ENCODE measurements at places on chromosomes 3 and 15.

DNA sequence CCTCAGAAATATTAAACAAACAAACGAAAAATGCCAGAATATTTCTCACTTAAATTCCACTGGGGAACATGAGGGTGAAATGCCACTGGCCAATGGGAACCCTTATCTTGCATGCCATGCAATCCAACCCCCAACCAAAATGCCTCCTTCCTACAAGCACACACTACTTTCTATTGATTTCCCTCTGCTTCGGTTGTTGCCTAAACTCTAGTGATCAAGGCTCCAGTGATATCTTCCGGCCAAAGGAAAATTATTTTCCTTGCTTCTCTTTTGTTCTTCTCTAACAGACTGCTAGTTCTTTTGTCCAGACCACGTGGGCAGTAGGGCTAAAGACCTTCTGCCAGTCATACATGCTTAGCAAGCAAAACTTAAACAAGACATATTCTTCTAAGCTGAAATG is 115.7 kb downstream of the TMCC1 start:
- DNase-seq = no peak

DNA sequence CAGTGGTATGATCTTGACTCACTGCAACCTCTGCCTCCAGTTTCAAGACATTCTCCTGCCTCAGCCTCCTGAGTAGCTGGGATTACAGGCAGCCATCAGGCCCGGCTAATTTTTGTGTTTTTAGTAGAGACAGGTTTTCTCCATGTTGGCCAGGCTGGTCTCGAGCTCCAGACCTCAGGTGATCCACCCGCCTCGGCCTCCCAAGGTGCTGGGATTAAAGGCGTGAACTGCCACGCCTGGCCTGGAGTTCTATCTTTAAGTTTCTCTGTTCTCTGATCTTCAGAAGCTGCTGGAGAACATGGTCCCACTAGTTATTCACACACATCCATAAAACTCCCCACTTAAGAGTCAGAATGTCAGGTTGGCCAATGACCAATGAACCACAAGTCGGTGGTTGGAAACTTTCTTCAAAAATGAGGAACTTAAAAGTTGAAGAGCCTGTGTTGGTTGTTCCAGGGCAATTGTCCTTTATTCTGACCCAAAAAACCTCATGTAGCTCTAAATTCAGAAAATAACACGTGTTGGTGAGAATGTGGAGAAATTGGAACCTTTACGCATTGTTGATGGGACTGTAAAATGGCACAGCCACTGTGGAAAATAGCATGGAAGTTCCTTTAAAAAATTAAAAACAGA is 55.9 kb upstream of the PIK3CB start:
- DNase-seq = no peak

- no peak for DNase-seq
Observed at GRCh38 chr3:124579641-124580040, 150.6 kb upstream of the UMPS start.

DNA sequence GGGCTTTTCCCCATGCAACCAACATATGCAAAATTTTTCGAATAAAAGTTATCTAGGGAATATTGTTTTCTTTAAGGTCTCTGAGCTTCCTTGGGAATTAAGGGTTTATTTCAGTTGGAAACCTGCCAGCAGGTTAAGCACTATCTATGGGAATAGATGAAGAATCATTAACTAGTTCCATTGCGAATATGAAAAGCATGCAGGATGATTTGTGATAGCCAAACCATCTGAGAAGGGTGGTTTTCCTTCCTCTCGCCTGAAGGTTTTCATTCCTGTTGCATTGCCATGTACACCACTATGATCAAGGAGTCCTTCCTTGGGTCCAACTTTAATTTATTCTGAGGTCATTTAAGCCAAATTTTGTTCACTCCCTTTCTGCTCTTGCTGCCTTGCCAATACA is 184.9 kb downstream of the NR2F2 start:
- DNase-seq = no peak

DNA sequence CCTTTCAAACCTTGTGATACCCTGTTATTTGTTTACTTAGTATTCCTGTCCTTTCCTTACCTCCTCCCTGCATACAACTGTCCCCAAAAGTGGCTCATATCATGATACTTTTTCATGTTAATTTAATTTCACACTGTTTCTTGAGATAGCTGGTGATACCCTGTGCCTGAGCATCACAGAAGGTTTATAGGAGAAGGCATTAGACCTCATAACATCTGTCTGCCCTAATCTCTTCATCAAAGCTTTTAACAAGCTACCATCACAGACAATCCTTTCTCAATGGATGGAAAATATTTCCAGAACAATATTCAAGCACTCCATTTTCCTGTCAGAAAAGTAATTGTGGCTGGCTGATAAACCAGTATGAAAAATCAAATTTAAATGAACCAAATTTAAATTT is 81.6 kb downstream of the SSR3 start:
- DNase-seq = no peak

GRCh38 chr3:117131259-117131658 is 421.7 kb downstream of the TUSC7 start:
- no peak for DNase-seq

DNA sequence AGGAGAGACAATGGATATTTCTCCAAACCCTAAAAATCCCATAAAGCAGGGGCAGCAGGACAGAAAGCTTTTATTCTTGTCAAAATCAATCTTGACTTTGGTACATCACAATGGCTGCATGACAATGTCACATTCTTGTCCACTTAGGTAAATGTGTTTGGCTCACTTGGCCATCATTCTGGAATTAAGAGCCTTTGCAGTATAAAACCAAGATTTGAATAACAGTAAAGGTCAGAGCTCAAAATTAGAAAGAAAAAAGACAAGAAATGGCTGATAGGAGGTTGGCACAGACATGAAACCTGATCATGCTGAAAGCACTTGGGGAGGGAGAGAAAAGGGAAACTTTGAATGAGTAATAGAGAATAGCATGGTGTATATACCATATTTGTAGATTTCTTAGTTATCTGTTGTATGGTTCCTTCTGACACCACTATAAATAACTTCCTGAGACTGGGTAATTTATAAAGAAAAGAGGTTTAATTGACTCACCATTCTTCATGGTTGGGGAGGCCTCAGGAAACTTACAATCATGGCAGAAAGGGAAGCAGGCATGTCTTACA is 158.5 kb upstream of the SGO1 start:
- DNase-seq = no peak

DNA sequence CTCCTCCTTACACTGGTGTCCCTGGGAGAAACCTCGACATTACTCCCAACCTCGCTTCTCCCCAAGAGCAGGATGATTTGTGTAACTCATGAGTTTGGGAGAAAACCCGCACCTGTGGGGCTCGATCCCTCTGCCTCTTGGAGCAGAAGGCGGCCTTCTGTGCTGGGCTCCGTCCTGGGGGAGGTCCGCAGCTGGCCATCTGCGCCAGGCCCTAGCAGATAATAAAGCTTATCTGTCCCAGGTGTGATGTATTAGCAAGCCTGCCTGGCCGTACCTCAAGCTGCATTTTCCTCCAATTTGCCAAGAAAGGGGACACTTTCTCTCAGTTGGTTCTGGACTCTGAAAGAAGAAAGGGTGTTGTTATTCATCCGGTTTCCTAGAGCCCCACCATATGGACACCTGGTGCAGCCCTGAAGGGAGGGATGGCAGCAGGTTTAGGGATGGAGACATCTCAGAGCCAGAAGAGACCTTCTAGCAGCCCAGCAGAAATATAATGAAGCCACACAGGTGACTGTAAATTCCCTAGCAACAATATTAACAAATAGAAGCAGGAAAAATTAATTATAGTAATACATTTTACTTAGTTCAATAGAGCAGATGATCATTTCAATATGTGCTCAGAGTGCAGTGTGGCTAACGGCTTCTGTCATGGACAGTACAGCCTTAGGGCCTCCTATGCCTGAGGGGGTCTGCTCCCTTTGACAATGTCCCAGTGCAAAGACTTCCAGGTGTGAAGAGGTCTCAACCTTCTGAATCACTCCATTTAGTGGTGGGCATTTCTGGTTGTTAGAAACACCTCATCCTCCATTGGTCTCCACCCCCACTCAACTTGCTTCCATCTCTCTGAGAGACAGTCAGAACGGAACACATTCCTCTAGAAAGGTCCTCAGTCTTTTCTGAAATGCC is 94.8 kb downstream of the CPN2 start:
- DNase-seq = peak; percentile 32

DNA sequence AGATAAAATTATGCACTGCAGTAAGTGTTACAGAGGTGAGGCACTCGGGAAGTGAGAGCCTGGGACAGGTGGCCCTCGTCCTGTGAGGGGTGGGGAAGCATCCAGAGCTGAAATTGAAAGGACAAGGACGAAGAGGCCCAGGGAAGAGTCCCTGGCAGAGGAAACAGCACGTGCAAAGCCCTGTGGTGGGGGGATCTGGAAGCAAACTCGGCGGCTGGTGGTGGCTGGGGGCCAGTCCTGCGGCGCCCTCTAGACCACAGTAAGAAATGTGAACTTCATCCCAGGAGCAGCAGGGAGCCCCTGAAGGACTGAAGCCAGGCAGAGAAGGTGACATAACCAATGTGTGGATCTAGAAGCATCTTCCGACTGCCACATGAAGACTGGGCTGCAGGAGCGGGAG is 42.8 kb downstream of the GRIP2 start:
- no peak for DNase-seq

GRCh38 chr3:149626671-149627070 is 31.2 kb downstream of the WWTR1 start:
- DNase-seq = no peak

- DNase-seq = no peak
Observed at GRCh38 chr3:64053117-64053516, 29.8 kb upstream of the PSMD6 start.

DNA sequence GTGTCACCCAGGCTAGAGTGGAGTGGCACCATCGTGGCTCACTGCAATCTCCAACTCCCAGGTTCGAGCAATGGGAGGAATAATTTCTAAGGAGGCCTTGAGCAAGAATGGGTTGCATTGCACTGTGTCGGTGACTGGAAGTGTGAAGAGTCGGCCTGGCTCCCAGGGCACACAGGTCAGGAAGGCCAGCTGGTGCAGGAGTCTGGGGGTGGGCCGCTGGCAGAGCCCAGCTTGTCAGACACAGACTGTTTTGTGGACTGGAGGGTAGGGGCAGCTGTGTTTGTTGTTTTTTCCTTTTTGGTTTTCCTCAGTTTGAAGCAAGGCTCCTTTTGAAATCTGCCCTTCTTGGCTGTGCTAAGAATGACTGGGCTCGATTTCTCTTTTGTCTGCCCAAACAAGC is 66.2 kb downstream of the ITGA11 start:
- DNase-seq = no peak

DNA sequence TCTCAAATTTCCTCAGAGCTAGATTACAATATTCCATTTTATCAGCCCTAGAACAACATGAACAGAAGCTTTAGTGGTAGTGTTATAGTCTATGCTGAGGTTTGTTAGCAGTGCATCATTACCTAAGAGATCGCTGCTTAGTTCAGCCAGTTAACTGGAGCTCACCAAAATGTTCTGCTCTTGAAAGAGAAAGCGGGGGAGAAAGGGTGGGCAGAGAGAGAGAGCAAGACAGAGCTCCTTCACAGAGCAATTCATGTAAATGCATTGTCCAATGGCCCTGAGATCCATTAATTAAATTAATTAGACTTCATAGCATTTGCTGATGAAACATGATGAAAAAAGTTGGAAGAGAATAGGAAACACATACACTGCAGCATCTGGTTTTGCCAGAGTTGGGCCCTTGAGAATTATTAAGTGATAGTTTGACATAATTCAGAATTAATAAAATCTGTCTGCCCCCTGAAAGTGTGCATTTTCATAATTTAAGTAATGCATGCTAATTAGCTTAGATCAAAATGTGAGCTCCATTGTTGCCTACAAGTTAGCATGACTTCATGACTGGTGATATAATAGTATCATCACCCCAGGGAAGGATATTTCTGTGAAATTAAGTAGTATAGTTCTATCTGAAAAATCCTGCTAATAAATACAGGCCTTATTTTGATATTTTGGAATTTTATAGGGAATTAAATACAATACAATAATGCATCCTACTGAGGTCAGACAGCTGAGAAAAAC is 86.9 kb upstream of the LYSMD4 start:
- DNase-seq = no peak

- DNase-seq = no peak
Observed at GRCh38 chr3:139355476-139355875, 11.7 kb downstream of the MRPS22 start.

GRCh38 chr3:130488769-130489450 is 28.1 kb upstream of the COL6A6 start:
- DNase-seq = no peak
